ENCODE measurements at places on chromosomes 1 and 21.

DNA sequence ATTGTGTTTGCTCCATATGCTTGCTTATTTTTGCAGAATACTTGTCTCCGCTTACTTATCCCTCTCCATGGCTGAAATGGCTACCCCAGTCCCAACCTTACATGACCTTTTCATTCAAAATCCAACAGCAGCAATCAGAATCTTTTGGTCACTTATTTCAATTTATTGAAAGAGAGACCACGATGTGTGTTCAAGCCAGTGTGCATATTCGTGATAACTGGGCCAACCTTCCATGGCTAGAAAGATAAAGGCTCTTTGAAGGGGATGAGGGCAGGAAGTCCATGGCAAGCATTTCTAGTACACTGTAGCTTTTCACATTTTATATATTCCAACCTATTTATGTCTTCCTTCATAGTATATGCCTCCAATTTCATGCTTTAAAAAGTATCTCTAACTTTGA is 23.1 kb downstream of the HSD11B1 start:
- no peak for DNase-seq

GRCh38 chr1:197961933-197962332 is 44.8 kb downstream of the LHX9 start:
- no peak for DNase-seq

DNA sequence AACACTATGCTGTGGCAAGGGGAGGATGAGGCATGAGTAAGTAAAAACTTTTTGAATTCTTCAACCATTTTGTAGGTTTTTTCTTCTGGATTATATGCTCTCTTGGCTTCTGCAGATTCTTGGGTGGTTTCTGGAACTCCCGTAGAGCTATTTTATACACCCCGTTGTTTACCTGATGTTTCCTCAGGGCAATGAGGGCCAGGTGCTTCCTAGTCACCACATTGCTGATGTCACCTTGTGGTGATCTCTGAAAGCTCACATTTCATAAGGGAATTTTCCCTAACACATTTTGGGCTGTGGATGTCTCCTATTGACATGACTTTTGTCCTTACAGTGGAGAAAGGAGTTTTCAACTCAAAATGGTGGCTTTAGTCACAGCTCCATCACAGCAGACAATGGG is 356.6 kb downstream of the PLA2G4A start:
- DNase-seq, result no peak

GRCh38 chr1:225468270-225469020 is 40.6 kb upstream of the LBR start:
- DNase-seq, result no peak

DNA sequence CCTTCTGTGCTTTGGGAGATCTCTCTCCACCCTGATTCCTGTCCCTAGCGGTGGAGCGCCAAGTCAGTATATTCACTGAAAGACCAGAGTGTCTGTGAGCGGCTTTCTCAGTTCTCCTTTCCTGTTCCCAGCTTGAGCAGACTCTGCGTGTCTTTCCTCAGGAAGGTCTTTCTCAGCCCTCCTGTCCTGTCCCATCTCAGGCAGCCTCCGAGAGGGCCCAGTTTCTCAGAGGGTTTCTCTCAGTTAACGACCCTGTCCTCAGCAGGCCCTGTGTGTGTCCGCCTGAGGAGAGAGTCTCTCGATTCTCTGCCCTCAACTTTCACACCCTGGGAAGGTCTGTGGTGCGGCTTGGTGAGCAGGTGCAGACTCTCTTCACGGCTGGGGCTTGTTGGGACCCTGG is 34.0 kb upstream of the CHIT1 start:
- DNase-seq, result no peak

DNA sequence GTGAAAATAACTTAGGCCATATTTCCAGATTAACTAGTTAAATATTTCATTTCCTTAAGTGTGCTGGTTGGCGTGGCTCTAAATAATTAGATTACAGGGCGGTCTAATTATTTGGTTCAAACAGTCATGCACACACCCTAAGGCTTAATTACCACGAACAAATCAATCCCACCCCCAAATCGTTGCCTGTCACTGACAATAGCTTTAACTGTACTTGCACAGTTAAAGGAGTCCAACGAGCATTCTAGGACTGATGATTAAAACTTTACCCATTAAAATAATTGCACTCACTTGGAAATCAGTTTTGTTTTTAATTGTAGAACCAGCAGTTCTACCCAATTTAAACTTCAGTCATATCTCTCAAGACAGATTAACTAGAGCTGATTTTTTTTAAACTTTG is 1.5 kb upstream of the POU2F1 start:
- DNase-seq, result no peak

- DNase-seq, result no peak
Observed at GRCh38 chr21:42547001-42547905, 33.6 kb downstream of the SLC37A1 start.

- no peak for DNase-seq
Observed at GRCh38 chr1:53678046-53678445, 60.9 kb downstream of the GLIS1 start.

GRCh38 chr1:186518395-186518794 is 57.5 kb upstream of the PDC start:
- DNase-seq, result no peak

- DNase-seq, result no peak
Observed at GRCh38 chr1:84856726-84857270, 36.2 kb downstream of the LPAR3 start.

DNA sequence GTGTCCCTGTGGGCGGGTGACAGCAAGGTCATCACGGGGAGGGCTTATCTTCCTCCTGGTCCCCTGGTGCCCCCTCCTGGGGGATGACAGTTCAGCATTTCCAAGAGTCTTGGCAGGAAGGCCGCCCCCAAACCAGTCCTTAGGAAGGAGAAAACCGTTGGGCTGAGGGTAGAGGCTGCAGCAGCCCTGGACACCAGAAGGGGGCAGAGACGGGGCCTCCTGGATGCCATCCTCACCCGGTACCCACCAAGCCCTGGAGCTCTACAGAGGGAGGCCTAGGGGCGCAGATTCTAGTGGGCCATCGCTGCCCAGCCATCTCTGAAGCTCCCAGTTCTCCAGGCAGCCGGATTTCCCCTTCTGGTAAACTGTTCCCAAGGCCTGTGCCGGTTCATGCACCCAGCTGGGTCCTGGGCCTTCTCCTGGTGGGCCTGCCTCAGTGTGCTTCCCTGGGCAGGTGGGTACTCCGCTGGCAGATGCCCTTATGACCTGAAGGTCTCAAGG is 14.8 kb upstream of the ZNF669 start:
- peak; percentile 43 for DNase-seq

DNA sequence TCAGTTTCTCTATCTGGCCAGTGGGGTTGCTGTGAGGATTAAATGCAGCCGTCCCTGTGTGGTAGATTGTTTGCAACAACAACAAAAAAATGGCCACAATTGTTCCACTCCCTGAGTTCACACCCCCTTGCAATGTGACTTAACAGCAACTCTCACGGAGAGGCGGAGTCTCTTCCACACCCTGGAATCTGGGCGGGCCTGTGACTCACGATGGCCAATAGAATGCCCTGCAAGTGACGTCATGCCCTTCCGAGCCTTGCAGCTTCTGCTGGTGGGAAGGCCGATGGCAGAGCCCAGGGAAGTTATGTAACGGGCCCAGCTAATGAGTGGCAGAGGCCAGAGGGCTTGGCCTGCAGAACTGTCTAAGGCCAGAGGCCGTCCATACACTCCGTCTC is 87.9 kb downstream of the RIPK4 start:
- no peak for DNase-seq

DNA sequence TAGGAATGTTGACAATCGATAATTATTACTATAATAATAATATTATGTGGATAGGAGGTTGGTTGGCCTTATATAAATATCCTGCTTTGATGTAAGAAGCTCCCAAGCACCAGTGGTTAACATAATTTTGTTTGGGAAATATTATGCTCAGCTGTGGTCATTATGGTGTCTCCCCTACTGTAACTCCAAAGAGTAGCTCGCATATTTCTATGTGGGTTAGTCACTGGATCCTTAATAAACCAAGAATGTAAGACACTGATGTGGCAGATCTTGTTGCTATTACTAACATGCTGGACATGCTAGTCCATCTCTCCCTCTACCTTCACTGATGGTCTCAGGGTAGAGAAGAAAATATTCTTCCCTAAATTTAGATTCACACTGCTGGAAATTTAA is 79.2 kb upstream of the RALGPS2 start:
- DNase-seq, result no peak

GRCh38 chr1:51671527-51672325 is 54.8 kb downstream of the OSBPL9 start:
- no peak for DNase-seq

DNA sequence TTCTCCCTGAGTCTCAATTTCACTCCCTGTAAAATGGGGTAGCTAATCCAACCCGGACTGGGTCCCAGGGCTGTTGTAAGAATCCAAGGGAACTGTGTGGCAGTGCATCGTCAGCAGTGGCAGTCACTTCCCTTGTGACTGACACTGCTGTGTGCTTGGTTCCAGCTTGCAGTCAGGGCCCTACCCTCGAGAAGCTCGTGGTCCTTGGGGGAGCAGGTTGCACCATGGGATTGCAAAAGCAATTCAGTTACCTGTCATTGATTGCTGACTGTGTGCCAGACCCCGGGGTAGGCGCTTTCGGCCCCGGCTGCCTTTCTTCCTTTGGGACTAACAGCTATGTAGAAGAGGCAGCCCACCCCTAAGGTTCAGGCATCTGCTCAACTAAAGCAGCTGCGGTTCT is 2.9 kb downstream of the PTPRF start:
- DNase-seq, result no peak

DNA sequence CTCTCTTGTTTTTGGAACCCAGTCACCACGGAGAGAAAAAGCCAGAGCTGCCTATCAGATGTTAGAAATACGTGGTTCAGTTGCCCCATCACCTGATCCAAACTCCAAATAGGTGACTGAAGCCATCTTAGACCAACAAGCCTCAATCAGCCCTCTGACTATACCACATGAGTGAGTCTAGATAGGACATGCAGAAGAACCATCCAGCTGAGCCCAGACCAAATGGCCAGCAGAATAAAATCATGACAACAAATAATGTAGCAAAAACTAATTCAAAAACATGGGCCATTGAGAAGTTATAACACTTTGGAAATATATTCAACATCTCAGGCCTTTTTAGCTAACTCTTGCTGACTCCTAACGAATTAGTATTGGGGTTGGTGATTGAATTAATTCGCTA is 348.4 kb upstream of the C1orf87 start:
- no peak for DNase-seq

DNA sequence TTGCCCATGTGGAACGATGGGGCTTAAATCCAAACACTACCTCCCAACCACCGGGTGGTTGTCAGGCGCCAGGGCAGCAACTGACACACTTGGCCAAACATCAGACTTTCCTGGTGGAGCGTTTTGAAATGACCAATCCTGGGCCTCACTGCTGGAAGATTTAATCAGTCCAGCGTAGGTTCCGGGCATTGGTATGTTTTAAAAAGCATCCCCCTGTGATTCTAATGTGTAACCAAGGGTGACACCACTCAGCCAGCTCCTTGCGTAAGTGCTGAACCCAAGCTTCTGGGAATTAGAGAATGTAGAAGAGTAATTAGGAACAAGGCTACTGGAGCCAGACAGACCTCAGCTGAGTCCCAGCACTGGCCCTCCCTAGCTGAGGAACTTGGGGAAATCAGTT is 44.8 kb upstream of the KAZN start:
- DNase-seq, result no peak

DNA sequence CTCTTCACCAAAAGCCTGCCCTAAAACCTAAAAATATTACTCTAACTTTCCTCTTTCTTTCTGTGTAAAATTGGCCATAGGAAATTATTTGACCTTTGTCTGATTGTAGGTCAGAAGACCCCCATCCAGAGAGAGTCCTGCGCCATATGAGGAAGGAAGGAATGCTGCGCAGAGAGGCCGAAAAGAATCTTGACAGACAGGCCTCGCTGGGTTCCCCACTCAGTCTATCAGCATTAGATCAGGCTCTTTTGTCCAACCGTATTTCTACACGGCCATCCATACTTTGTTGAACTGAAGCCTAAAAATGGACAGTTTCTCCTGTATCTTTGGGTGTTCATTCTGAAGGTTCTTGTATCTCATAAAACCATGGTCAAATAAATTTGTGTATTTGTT is 4.3 kb upstream of the SLC30A2 start:
- no peak for DNase-seq

- DNase-seq, result no peak
Observed at GRCh38 chr1:71839876-71840275, 442.5 kb downstream of the NEGR1 start.

GRCh38 chr1:164777518-164777917 is 218.5 kb downstream of the PBX1 start:
- no peak for DNase-seq

DNA sequence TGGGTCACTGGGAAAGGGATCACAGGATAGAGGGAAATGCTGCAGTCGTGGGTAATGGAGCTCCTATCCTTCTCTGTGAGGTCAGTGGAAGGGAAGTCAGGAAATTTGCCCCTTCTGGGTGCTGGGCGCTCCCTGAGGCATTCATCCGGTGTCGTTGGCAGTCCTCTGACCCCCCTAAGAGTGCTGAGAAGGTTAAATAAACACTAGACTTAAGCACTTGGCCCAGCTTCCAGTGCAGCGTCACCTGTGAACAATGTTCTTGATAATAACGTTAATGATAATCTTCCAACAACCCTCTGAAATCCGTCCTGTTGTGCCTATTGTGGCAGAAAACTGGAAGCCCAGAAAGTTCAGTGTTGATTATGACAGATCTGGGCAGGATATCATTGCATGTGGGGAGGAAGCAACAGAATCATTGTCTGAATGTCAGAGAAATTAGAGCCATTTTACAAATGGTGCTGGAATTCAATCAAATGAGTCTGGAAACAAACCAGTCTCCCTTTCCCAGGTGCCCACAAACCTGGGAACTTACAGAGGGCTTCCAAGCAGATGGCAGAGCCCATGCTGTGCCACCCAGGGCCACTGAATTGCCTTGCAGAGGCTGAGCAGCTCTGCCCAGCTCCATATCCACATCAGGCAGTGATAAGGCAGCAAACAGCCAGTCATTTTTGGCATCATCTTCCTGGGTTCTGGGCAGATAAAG is 216.8 kb downstream of the KAZN start:
- no peak for DNase-seq

DNA sequence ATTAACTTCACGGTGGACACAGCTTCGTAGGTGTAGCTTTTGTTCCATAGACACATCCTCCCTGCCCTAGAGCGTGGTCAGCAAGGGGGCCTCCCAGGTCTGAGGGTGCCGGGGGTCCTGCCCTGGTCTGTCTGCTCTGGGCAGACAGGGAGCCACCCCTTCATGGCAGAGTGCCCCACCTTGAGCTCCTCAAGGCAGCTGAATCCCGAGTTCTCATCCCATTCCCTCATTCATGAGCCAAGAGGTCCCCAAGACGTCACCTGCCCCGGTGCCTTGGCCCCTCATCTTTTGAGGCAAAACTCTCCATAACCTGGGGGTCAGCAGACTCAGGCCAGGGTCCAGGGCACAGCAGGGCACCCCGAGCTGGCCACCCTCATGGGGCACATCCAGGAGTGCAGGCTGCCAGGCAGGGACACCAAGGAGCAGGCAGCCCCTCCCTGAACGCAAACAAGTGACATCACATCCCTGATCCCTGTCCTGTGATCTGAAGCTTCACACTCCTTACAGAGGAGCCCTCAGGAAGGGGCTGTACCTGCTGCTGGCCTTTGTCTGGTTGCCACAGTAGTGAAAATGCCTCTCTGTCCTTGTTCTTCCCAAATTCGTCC is 23.3 kb downstream of the UBASH3A start:
- no peak for DNase-seq

Data from GM12892 (cell line).